Left ventricle myocardium superior (tissue), 1 donor: ENCODE measurements at places on chromosomes 7 and 10. TPM values are rescaled to one million over a fixed set of nuclear protein-coding genes. Genes with fewer than 3 reads are reported as not detected.
A peak's percentile ranks its signal among the peaks of the same experiment; 100 is the strongest.

DNA sequence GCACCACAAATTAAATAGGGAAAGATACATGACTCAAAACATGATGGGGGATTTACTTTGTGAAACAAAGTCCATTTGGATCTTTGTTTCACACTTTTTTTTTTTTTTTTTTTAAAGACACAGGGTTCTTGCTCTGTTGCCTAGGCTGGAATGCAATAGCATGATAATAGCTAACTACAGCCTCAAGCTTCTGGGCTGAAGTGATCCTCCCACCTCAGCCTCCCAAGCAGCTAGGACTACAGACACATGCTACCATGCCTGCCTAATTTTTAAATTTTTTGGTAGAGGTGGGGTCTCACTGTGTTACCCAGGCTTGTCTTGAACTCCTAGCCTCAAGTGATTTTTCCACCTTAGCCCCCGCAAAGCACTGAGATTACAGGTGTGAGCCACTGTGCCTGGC lies 172.6 kb upstream of the KLF14 start:
- DNase-seq, result no peak

DNA sequence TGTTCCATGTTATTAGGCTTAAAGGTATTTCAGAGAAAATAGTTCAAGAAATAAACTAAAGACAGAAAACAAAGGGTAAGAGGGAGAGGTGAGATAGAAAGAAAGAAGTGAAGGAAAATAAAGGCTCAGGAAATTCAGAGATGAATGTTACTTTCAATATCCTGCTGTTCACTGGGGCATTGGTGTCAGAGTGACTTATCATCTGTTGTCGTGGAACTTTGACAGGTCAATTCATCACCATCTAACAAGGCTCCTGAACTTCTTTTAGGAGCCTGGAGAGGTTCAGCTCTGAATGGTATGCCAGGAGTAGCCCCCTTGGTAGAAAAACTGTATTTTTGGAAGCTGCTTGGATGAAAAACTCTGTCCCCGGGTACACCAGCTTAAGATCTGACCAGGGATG lies 100.1 kb downstream of the KLF6 start:
- no peak for DNase-seq

GRCh38 chr7:107712025-107712424 lies 31.9 kb upstream of the CBLL1 start:
- no peak for DNase-seq

DNA sequence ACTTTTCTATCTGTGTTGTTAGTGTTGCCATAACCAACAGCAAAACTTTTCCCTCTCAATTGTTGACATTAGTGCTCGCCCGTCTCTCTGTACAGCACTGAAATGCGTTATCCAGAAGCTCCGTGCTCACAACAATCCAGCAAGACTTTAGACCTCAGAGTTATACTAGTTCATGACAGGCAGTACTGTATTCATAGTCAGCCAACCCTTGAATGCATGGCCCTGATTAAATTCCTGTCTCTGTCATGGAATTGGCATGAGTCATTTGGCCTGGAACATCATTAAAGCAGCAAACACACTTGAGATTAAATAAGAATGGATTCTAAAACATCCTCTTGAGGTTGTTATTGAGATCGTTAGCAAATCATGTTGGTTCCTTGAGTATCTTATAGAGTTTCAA lies 405.5 kb upstream of the C7orf33 start:
- DNase-seq, result no peak

GRCh38 chr10:1582739-1583138 lies 154.6 kb downstream of the ADARB2 start:
- no peak for DNase-seq

GRCh38 chr7:133491846-133492652 lies 239.2 kb downstream of the EXOC4 start:
- no peak for DNase-seq

DNA sequence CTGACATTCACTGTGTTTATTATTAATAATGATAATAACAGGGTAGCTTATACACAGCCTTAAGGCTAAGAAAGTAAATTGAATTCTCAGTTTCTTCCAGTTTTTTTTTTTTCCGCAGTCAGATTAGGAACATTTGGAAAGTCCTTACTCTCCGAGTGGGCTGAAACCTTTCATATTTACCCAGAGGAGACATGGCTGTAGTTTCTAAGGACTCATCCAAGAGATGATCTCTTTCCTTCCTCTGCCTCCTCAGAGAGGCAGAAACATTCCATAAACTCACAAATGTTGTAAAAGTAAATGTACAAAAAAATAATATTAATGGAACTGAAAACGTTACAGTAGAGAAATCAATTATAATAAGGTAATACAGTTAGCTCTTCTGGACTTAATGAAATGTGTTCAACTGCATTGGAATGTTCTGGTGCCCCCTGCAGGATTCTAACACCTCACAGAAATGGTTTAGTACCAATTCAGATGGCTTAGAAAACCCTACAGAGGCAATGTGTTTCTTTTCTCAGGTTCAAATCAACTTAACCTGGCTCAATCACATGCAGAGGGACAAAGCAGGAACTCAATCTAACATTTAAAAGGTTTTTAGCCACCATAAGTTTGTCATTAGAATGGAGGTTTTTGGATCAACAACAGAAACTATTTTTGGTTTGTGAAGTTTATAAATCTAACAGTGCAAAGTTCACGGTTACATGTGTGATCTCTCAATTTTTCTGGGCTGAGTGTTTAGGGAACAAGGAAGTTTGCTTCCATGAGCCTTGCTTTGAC lies 71.7 kb downstream of the ICA1 start:
- no peak for DNase-seq

DNA sequence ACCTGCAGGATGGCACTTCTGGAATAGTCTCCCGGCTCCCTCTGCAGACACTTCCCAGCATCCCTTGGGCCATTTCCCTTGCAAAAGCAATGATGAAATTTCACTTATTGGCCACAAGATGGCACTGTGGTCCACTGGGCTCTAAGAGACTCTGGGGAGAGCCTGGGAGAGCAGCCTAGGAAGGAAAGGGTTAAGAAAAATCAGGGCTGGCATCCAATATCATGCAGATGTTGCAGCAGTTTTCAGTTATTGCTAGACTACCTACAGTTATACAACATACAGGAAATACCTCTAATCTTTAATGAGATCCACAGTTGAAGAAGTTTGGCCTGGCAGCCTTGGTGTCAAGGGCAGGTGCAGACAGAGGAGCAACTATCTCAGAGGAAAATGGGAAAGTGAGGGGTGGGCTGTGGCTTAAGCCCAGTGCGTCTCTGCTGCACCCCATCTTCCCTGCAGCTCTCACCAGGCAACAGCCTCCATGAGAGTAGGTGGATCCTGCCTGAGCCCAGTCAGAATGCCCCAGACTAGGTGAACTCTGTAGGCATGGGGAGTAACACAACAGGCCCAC lies 100.2 kb upstream of the PRSS58 start:
- DNase-seq, result no peak

DNA sequence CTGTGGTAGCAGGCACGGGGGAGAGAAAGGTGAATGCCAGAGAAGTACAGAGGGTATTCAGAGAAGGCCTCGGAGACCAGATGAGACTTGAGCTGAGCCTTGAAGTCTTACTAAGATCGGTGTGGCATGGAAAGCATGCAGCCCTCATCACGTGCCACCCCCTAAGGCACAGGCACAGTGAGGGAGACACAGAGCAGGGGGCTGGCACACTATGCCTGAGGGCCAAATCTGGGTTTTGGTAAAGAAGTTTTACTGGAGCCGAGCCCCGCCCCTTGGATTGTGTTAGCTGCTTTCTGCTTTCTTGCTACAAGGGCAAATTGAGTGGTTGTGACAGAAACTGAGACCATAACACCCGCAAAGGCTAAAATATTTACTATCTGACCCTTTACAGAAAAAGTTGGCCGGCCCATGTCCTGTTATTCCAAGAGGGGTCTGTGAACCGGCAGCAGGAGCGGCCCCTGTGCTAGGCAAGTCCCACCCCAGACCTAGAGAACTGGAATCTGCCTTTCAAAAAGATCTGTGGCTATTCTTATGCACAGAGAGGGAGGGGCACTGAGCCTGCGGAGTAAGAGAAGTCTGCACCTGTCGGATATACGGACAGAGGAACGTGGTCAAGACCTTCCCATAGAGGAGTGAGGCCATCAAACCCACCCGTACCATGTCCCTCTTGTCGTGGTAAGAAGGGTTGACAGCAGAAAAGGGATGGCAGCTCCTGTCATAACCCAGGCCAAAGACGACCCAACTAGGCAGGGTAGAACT lies 109.3 kb upstream of the RHEB start:
- no peak for DNase-seq

DNA sequence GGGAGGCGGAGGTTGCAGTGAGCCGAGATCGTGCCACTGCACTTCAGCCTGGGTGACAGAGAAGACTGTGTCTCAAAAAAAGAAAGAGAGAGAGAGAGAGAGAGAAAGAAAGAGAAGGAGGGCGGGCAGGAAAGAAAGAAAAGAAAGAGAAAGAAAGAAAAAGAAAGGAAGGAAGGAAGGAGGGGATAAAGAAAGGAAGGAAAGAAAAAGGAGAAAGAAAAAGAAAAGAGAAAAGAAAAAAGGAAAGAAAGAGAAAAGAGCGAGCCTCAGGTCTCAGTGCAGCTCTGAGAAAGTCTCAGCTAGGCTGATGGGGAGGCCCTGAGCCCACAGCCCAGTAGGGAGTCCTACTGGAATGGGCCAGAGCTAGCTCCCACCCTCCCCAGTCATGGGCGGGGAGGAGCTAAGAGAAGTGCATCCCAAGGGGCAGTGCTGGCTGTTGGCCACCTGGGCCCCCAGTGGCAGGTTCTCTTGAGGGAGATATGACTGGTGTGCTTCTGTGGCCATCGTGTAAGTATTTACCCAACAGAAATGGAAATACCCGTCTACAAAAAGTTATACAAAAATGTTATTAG lies 69.3 kb downstream of the ABRAXAS2 start:
- DNase-seq, result no peak

DNA sequence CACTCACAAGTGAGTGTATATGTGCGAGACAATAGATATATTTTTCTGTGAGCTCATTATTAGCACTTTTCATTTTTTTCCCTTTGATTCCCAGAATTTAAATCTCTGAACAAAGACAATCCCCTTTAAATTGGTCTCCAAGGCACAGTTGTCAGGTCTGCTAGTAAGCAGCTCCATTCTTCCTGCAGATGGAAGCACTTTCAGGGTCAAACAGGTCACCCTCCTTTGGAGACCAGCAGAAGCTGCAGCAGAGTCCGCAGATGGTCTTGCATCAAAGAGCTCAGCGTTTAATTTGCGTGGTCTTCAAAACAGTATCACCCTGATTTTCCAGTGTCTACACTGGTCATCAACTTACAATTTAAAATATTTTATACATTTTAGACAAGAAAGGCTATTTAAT lies 543.8 kb downstream of the ARL4A start:
- DNase-seq, result no peak

- no peak for DNase-seq
Observed at GRCh38 chr10:91287276-91287675, 66.8 kb downstream of the PCGF5 start.

DNA sequence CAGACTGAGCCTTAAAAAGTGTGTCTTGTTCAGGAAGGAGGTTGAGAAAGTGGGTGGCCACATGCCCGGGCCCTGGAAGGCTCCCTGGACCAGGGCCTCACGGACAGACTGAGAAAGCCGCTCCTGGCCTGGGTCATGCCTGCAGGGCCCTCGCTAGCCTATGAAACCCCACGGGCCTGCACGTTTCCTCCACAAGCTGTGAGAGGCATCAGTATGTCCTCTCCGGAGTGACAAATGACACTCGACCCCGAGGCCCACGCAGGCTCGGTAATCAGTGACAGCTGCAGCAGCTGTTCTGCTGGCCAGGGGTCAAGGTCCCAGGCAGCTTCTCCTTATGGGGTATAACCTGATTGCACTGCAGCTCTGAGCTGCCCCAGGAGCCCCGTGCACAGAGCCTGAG lies 47.6 kb downstream of the ASB13 start:
- DNase-seq, result peak; percentile 76

- no peak for DNase-seq
Observed at GRCh38 chr10:43901302-43901701, 252.6 kb upstream of the ZNF32 start.

DNA sequence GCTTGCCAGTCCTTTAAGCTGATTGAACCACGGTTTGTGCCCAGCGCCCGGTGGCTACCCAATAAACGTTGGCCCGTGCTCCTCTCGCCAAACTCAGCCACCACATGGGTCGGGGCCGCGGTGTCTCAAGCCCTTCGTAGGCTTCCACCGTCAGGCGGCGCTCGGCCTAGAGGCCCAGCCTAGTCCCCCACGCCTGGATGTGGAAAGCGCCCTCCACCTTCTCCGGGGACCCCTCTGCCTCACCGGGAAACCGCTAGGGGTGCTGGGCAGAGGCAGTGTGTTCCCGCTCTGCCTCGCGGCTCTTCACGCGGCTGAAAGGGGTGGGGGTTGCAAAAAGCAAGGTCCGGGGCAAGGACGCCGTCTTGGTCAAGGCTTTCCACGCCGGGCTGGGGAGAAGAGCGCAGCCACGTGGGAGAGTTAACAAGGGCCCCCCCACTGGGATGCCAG lies 29.8 kb downstream of the LEP start:
- DNase-seq, result peak; percentile 46

- DNase-seq, result no peak
Observed at GRCh38 chr10:3702056-3702546, 82.9 kb downstream of the KLF6 start.

- peak; percentile 92 for DNase-seq
Observed at GRCh38 chr10:119409906-119410305, 132.6 kb downstream of the RGS10 start.

- DNase-seq, result no peak
Observed at GRCh38 chr7:116988363-116988989, 35.2 kb downstream of the ST7 start.

DNA sequence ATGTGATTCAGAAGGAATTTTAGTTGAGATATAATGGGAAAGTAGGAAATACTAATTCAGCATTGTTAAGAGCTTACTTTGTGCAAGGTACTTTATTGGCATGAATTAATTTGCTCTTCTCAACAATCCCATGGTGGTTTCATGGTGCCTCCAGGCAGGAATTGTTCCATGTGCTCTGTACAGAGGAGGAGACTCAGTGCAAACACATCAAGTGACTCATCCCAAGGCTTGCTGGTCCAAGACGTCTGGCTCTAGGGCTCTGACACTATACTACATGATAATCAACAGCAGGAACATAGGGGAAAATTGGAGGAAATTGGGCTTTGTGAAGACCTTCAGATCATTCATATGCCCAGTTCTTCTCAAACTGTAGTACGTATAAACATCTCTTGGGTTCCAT lies 66.5 kb upstream of the PRKG1 start:
- DNase-seq, result no peak

- peak; percentile 52 for DNase-seq
Observed at GRCh38 chr7:148921806-148922205, 37.7 kb upstream of the EZH2 start.

DNA sequence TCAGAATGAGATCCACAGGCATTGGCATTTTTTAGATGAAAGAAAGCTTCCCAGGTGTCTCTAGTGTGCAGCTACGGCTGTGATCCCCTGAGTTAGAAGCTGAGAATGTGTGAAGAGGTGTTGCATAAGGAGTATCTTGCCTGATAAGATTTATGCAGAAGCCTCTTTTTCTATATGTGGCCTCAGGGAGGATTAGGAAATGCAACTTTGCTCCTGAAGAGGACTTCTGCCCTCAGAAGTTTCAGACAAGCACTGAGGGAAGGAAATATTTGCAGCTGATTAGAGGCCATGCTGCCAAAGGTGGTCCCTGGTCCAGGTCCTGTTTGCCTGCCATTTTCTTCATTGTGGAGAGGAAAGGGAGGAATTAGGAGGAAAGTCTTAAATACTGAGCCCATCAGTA lies 551.8 kb downstream of the PHTF2 start:
- no peak for DNase-seq

The PRXL2A gene
- 119 TPM for total RNA-seq

The ELN gene
- 29.0 TPM for total RNA-seq

The ABCB1 gene
- 4.8 TPM for total RNA-seq

The AKR1C8 gene
- 0.25 TPM for total RNA-seq

The NPSR1 gene
- total RNA-seq, result not detected

The NEURL1 gene
- total RNA-seq, result not detected

The FXYD4 gene
- total RNA-seq, result not detected

The GALNT17 gene
- 57.9 TPM for total RNA-seq

The ACADSB gene
- total RNA-seq, result 99.5 TPM

The OLAH gene
- not detected for total RNA-seq
